ENCODE measurements at places on chromosomes 12 and 14. TPM values are rescaled to one million over a fixed set of nuclear protein-coding genes. Genes with fewer than 3 reads are reported as not detected.
A peak's percentile ranks its signal among the peaks of the same experiment; 100 is the strongest.

DNA sequence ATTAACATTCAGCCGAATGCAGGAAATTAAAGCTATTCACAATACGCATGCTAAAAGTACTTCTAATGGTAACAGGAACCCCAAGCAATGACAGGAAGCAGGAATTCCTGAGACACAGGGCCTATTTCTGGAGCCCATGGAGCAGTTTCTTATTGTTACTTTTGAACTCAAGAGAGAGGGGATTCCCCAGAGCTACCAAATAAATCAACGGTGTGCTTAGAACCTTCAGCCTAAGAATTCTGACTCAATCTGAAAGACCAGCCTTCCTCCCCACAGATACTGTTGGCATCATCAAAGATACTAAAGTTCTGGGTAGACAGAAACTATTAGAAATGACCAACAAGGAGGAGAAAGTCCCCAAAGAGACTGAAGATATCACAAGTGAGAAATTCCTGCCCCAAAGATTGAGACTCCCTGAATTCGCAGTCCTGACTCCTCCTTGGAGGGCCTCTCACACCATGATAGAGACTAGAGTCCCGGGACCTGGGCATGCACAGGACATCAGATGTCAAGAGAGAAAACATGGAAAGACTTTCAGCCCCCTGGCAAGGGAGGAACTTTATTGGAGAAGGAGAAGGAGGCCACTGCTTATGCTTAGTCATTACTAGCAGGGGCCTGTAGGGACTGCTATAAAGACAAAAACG lies 32.7 kb downstream of the RTRAF start:
- peaks cover 27% of the 10 kb centered on the region for H3K4me1 ChIP-seq
- no peaks in the 10 kb centered on the region for H3K27me3 ChIP-seq
- no peaks in the 10 kb centered on the region for H3K36me3 ChIP-seq
- DNase-seq, result no peak
- no peak overlapping the region for H3K4me3 ChIP-seq

GRCh38 chr12:67357376-67358125 lies 88.4 kb downstream of the CAND1 start:
- no peak for DNase-seq
- H3K27ac ChIP-seq, result no peak overlapping the region
- H3K4me3 ChIP-seq, result no peak overlapping the region
- no peaks in the 10 kb centered on the region for H3K36me3 ChIP-seq

DNA sequence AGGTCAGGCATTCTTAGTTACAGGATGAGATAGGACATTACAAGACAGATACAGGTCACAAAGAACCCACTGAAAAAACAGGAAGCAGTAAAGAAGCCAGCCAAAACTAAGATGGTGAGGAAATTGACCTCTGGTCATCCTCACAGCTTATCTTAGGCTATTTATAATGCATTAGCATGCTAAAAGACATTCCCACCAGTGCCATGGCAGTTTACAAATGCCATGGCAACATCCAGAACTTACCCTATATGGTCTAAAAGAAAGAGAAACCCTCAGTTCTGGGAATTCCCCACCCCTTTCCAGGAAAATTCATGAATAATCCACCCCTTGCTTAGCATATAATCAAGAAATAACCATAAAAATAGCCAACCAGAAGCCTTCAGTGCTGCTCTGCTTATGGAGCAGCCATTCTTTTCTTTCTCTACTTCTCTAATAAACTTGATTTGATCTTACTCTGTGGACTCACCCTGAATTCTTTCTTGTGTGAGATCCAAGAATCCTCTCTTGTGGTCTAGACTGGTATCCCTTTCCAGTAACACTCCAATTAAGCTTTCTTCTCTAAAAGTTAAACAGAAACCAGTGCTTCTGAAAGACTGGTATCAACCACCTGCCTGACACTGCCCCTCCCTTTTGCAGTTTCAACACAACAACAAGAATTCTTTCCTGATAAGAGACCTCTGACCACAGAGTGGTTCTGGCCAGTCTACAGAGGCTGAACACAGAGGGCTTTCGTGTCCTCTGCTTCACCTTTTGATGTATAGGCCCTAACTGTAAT lies 86.9 kb downstream of the BCAT1 start:
- H3K27me3 ChIP-seq, result no peaks in the 10 kb centered on the region
- no peaks in the 10 kb centered on the region for H3K4me1 ChIP-seq
- DNase-seq, result no peak
- no peak overlapping the region for H3K4me3 ChIP-seq
- H3K27ac ChIP-seq, result no peak overlapping the region
- no peaks in the 10 kb centered on the region for H3K36me3 ChIP-seq

DNA sequence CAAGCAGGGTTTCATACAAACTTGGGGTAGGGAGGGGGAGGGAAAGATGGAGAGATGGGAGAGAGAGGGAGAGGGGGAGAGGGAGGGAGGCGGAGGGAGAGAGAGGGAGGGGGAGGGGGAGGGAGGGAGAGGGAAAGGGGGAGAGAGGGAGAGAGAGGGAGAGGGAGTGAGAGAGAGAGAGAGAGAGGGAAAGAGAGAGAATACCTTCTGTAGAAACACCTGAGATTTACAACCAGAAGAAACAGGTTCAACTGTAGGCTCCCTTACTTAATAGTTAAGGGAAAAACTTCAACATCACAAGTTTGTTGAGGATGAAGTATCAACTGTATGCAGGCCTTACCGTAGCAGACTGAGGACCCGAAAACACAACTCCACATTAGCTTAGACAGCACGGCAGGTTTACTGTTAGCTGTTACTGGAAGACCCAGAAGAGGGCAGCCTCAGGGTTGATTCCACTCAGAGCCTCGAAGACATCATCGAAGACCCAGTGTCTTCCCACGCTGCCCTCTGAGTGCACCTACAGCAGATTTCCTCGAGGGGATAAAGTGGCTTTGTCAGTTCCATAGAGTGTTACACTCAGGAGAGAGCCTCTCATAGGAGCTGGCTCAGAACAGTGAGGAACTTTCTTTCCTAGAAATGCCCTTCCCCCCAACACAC lies 72.4 kb downstream of the NT5DC3 start:
- H3K36me3 ChIP-seq, result peaks cover 2% of the 10 kb centered on the region
- no peaks in the 10 kb centered on the region for H3K4me1 ChIP-seq
- no peaks in the 10 kb centered on the region for H3K27me3 ChIP-seq
- DNase-seq, result peak; percentile 17

GRCh38 chr12:18591473-18591872 lies 146.3 kb downstream of the PLCZ1 start:
- peak overlapping the region; percentile 35 for H3K27ac ChIP-seq
- H3K36me3 ChIP-seq, result no peaks in the 10 kb centered on the region
- H3K4me3 ChIP-seq, result no peak overlapping the region
- DNase-seq, result peak; percentile 46

Gene SYNDIG1L
- total RNA-seq, result not detected

Gene RD3L
- total RNA-seq, result not detected

Gene DACT1
- total RNA-seq, result 0.40 TPM

DNA sequence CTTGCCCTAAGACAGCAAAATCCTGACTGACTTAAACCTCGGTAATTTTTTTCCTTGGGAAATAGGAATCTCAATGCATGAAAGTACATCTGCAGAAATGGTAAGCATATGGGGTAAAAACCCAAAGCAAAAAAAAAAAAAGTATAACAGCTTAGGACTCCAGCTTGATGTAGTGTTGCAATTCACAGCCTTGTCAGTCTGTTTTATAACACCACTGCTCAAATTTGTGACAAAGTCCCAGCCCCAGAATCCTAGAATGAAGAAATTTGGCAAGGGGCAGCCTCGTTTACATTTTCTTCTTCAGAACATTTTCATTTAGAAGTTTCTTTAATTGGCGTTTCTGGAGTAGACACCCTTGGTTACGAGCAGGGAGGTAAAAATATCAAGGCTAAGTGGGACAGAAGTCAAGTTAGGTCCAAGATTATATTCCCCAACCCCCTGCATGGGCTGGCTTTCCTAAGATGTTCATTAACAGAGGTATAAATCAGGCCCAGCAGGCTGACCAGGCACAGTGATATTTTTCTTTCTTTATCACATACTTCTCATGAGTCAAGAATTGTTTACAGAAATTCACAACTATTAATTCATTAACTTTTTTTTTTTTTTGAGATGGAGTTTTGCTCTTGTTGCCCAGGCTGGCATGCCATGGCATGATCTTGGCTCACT lies 424.0 kb downstream of the RMST start:
- H3K36me3 ChIP-seq, result no peaks in the 10 kb centered on the region
- no peak overlapping the region for H3K27ac ChIP-seq
- no peak overlapping the region for H3K4me3 ChIP-seq
- no peak for DNase-seq

DNA sequence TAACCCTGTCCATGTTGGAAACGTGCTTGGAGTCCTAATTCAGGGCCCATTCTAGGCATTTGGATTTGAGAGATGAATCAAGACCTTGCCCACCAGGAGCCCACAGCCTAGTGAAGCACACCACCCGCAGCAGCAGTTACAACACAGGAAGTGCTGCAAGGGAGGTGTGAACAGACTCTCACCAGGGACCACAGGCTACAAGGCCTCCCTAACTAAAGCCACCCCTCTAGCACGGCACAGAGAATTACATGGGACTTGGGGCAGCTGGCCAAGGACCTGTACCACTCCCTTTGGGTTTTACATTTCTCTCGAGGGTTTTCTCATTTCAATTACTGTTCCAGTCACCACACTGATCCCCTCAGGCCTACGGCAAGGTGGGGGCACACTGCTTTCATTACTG lies 49.5 kb upstream of the FOXN3 start:
- H3K4me1 ChIP-seq, result no peaks in the 10 kb centered on the region
- no peaks in the 10 kb centered on the region for H3K27me3 ChIP-seq

DNA sequence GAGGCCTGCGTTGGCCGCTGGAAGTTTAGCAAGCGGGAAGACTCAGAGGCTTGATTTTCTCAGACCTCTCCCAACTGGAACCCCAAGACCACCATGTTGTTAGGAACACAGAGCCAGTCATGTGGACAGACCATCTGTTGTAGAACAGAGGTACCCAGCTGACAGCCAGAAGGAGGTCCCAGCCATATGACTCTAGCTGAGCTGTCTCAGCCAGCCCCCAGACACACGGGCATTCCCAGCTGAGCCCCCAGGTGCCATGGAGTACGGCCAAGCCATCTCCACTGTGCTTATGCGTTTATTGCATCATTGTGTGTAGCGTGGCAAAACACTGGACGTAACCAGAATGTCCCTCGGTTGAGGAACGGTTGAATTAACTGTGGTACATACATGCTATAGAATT lies 421.9 kb downstream of the TMEM132D start:
- DNase-seq, result no peak
- H3K36me3 ChIP-seq, result no peaks in the 10 kb centered on the region
- H3K27ac ChIP-seq, result no peak overlapping the region
- no peak overlapping the region for H3K4me3 ChIP-seq
- no peaks in the 10 kb centered on the region for H3K27me3 ChIP-seq
- H3K4me1 ChIP-seq, result no peaks in the 10 kb centered on the region

DNA sequence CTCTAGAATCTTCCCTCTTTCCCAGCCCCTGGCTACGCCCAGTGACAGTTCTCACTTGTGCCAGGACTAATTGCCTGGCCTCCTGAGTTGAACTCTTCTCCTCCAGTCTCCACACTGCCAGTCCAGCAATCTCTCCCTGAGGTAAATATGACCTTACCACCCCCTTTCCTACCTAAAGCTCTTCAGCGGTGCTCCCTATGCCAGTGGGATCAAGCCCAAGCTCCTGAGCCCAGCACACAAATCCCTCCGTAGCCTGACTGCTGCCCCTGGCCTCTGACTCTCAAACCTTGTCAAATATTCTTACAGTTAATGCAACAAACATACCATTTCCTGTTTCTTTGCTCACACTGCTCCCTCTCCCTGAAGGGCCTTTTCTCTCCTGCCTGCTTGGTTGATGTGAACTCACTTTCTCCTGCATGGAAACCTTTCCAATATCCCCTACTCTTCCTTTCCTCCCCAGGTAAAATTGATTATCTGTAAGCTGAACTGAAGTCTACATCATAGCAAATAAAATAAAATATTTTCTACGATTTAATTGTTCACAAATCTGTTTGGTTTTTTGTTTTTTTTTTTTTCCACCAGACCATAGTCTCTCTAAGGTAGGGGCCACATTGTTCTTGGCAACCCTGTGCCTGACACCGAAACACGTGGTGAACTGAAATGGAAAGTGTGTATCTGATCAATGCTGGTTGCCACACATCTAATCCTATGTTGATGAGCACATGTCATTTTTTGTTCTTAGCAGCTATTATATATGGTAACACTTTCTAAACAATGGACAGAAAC lies 147.5 kb downstream of the SLC38A6 start:
- H3K27me3 ChIP-seq, result no peaks in the 10 kb centered on the region
- no peak overlapping the region for H3K27ac ChIP-seq
- no peak overlapping the region for H3K4me3 ChIP-seq
- no peak for DNase-seq
- H3K4me1 ChIP-seq, result no peaks in the 10 kb centered on the region
- no peaks in the 10 kb centered on the region for H3K36me3 ChIP-seq

GRCh38 chr14:55764784-55765183 lies 184.8 kb downstream of the KTN1 start:
- no peaks in the 10 kb centered on the region for H3K27me3 ChIP-seq
- H3K4me1 ChIP-seq, result no peaks in the 10 kb centered on the region
- no peaks in the 10 kb centered on the region for H3K36me3 ChIP-seq
- no peak overlapping the region for H3K4me3 ChIP-seq
- H3K27ac ChIP-seq, result no peak overlapping the region

DNA sequence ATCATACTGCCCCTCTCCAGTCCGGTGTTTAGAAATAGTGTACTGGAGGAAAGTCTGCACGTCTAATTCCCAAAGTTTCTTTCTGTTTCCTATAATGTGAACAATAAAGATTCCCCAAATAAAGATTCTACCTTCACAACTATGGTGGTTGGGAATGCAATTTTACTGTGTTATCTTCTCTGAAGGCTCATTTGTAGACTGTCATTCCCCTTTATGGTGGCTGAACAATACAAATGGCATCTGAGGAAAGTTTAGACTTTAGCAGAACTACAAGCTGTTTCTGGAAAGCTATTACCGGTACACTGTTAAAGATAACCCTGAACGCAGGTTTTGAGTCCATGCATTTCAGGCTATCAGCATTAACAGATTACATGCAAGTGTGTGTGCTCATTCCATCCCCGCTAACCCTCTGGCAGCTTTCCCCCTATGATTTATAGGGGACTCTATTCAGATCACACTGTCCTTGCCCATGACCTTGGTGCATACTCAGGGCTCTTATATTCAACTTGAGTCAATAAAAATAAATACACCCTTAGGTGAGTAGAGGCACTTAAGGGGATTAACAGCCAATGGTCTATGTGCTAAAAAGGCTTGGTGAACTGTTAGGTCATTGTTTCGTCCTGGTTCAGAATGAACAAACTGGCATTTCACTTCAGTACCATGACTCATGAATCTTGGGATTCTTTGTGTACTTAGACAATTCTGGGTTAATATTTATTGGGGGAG lies 60.7 kb upstream of the PYGL start:
- H3K4me1 ChIP-seq, result peaks cover 45% of the 10 kb centered on the region
- DNase-seq, result peak; percentile 88
- peak overlapping the region; percentile 75 for H3K27ac ChIP-seq
- no peak overlapping the region for H3K4me3 ChIP-seq

Gene ASB2
- total RNA-seq, result 0.22 TPM

Gene IQSEC3
- not detected for total RNA-seq

All from PC-3 (cell line).